ENCODE measurements at places on chromosomes 1 and 21. TPM values are rescaled to one million over a fixed set of nuclear protein-coding genes. Genes with fewer than 3 reads are reported as not detected.

GRCh38 chr1:76595024-76595423 lies 272.3 kb upstream of the ST6GALNAC5 start:
- H3K4me1 ChIP-seq = no peaks in the 10 kb centered on the region
- DNase-seq = no peak
- H3K27me3 ChIP-seq = no peaks in the 10 kb centered on the region

- peaks cover under 1% of the 10 kb centered on the region for H3K36me3 ChIP-seq
- H3K27ac ChIP-seq = no peak overlapping the region
- H3K4me1 ChIP-seq = no peaks in the 10 kb centered on the region
- no peaks in the 10 kb centered on the region for H3K27me3 ChIP-seq
Measured at GRCh38 chr1:51669272-51669671, 52.4 kb downstream of the OSBPL9 start.

- no peak overlapping the region for H3K27ac ChIP-seq
- no peak for DNase-seq
- H3K36me3 ChIP-seq = no peaks in the 10 kb centered on the region
- peaks cover 6% of the 10 kb centered on the region for H3K4me1 ChIP-seq
- H3K27me3 ChIP-seq = no peaks in the 10 kb centered on the region
Measured at GRCh38 chr1:26016258-26016952, 5.2 kb upstream of the EXTL1 start.

DNA sequence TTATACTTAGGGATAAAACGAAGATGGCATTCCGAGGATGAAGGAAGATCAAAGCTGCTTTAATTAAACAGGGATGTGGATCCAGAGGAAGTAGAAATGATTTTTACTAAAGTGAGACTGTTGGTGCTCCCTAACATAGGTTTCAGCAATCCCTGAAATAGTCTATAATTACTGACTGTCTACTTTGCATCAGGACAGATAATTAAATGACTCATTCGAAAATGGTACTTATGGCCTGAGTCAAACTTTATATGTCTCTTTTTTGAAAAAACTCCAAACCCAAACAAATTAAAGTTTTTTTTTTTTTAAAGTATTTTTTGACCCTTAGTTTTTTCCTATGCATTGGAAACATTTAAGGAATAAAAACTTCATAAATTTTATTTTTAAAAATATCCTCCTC lies 90.3 kb downstream of the LYST start:
- no peaks in the 10 kb centered on the region for H3K27me3 ChIP-seq
- H3K36me3 ChIP-seq = peaks cover 2% of the 10 kb centered on the region
- H3K4me3 ChIP-seq = no peak overlapping the region
- no peak for DNase-seq
- H3K4me1 ChIP-seq = no peaks in the 10 kb centered on the region

DNA sequence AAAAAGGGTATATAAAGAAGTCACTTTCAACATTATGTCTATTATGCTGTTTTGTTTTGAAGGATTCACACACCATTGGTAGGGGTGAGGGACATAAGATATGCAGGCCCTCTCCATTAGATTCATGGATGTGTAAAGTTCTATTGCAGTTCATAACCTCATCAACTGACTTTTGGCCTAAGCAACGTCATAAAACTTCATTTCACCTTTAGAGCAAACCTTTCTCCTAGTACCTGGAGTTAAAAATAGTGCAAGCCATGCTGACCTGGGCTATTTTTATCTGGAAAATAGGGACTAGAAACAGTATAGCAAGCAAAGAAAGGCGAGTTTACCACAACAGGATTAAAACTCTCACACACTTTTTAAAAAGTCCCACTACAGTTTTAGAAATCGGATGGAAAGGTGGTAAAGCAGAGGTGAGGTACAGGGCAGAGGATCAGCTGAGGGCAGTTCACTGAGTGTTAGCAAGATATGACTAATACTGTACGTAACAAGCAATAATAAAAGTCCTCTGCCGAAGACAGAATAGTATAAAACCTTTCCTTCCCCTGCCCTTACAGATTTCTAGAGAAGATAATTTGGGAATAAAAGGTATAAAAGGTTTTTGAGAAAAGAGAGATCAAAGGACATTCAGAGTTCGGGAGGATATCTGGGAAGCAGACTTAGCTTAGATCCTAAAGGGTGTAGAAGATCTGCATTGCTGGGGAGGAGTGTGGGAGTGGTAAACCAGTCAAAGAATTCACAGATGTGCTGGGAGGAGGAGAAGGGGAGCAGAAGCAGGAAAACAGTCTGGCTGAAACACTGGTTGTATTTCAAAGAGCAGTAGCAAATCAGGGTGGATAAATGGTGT lies 14.3 kb downstream of the EGLN1 start:
- H3K4me3 ChIP-seq = no peak overlapping the region
- no peak overlapping the region for H3K27ac ChIP-seq
- no peaks in the 10 kb centered on the region for H3K27me3 ChIP-seq
- DNase-seq = no peak

GRCh38 chr1:74641876-74642275 lies 31.7 kb downstream of the ERICH3 start:
- DNase-seq = no peak
- no peaks in the 10 kb centered on the region for H3K4me1 ChIP-seq
- H3K27ac ChIP-seq = no peak overlapping the region
- no peaks in the 10 kb centered on the region for H3K27me3 ChIP-seq
- H3K36me3 ChIP-seq = no peaks in the 10 kb centered on the region
- H3K4me3 ChIP-seq = no peak overlapping the region

DNA sequence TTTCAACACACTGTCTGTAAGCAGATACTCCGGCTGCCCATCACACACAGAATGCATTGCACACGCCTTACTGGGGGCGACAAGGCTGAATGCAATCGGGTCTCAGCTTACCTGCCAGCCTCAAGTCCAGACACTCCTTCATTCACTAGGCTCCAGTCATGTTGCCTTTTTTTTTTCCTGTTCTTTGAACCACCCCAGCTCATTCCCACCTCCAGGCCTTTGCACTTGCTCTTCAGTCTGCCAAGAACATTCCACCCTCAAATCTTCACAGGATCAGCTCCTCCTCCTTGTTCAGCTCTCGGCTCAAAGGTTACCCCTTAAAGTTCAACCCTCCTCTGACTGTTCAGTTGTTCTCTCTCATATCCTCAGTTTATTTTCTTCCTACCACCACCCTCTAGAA lies 181.9 kb upstream of the ESRRG start:
- no peaks in the 10 kb centered on the region for H3K36me3 ChIP-seq
- no peaks in the 10 kb centered on the region for H3K4me1 ChIP-seq
- no peaks in the 10 kb centered on the region for H3K27me3 ChIP-seq
- no peak for DNase-seq

DNA sequence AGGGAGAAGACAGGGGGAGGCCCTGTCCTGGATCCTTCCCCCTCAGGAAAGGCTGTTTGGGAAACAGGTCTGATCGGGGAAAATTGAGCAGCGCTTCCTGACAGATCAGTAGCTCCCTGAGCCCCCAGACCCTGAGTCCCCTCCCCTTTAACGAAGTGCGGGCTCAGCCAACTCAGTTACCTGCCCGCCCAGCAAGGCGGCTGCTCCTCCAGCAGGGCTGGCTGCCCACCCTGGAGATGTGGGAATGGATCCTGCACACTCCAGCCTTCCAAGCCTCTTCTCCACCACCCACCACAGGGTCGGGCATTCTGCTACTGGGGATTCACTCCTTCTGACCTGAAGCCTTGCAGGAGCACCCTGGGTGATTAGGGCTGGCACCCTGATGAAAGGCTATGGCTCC lies 27.6 kb upstream of the LAPTM5 start:
- H3K27ac ChIP-seq = no peak overlapping the region
- H3K4me1 ChIP-seq = no peaks in the 10 kb centered on the region

Gene SLC2A5
- 2.8 TPM for total RNA-seq

Gene CAMK1G
- total RNA-seq = 2.4 TPM

Gene VPS45
- 31.0 TPM for total RNA-seq
